ENCODE measurements at places on chromosomes 7 and 10.
A peak's percentile ranks its signal among the peaks of the same experiment; 100 is the strongest.

DNA sequence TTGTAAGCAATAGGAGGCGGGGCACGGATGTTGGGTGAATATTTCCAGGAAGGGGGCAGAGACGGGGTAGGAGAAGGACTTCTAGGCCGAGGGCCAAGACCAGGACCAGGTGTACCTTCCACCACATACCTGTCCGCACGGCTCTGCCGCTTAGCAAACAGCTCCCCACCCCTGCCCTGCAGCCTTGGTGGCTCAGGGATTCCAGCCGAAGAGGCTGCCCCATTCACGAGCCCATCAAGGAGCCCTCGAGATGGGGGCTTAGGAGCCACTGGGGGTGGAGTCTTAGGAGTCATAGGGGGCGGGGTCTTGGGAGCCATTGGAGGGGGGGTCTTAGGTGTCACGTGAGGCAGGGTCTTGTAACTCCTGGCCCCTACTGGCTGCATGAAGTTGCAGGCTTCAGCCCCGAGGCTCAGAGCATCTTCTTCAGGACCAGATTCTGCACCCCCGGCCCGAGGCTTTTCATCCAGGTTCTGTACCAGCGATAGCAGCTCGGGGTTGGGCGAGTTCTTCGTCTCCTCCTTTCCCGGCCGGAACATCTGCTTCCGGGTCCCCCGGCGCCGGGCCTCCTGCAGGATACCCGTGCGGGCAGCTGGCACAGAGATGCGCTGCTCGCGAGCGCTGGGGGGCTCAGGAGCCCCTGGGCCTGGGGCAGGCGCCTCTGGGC, 6.1 kb upstream of the MYOZ1 start:
- no peaks in the 10 kb centered on the region for H3K27me3 ChIP-seq
- peaks cover 10% of the 10 kb centered on the region for H3K4me1 ChIP-seq
- H3K27ac ChIP-seq = peak overlapping the region; percentile 55

GRCh38 chr7:94401428-94401814, 6.7 kb downstream of the COL1A2 start:
- peak overlapping the region; percentile 32 for H3K27ac ChIP-seq
- no peaks in the 10 kb centered on the region for H3K36me3 ChIP-seq
- H3K27me3 ChIP-seq = no peaks in the 10 kb centered on the region

DNA sequence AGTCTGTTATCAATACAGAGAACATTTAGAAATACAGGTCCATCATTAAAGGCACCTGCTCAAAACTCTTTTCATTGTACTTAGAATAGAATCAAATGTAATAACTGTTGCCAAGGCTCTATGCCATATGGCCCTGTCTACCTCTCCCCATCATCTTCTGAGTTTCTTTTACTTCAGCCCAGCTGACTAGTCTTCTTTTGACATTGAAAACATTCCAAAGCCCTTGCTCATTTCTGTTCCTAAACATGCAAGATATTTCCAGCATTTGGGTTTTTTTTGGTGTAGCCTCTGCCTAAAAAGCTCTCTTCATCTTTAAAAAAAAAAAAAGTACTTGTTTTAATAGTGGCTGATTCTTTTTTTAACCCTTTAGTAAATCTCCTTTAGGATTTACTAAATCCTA, 165.5 kb upstream of the SMIM30 start:
- H3K27ac ChIP-seq = no peak overlapping the region
- no peaks in the 10 kb centered on the region for H3K36me3 ChIP-seq
- H3K27me3 ChIP-seq = no peaks in the 10 kb centered on the region
- no peak overlapping the region for H3K4me3 ChIP-seq
- DNase-seq = no peak

- H3K4me1 ChIP-seq = no peaks in the 10 kb centered on the region
- no peak overlapping the region for H3K4me3 ChIP-seq
- no peaks in the 10 kb centered on the region for H3K36me3 ChIP-seq
- no peaks in the 10 kb centered on the region for H3K27me3 ChIP-seq
- no peak for DNase-seq
Observed at GRCh38 chr10:132239126-132240031, 52.6 kb downstream of the DPYSL4 start.

- H3K36me3 ChIP-seq = no peaks in the 10 kb centered on the region
- no peak overlapping the region for H3K27ac ChIP-seq
- H3K4me3 ChIP-seq = no peak overlapping the region
Observed at GRCh38 chr10:71128311-71128980, 83.9 kb upstream of the UNC5B start.

DNA sequence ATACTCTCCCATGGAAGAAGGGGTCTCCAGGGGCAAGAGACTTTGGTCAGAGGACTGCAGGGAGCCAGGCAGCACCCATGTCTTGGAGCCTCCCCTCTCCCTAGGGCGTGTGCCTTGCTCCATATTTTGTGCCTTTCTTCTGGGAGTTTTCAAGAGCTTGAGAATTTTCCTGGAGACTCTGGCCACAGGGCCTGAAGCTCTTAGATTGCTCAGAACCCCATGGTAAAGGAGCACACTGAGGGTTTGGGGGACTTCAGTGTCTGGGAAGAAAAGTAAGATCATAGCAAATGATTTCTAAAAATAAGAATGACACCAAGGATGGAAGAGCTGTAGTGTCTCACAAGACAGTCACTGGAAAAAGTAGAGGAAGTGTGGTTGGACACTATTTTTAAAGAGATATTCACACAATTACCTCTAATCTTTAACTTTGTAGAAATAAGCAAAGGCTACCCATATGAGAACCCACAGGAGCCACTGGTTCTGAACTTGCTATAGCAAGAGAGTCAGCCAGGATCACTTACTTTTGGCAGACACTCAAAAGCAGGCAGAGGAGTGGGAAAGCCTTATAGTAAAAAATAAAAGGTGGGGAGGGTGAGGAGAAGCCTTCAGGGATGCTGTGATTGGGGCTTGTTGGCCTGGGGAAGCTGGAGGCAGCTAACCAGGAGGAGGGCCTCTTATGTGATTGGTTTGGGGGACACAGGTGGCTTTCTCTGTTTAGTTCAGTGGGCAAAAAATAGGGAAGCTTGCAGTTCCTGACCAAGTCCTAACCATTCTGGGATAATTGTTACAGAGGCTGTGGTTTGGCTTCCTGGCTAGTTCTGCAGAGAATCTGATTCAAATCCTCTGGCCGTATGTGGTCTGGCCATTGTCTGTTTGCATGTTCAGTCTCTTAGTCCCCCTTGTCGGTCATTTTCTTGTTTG, 5.1 kb upstream of the CSGALNACT2 start:
- no peak overlapping the region for H3K27ac ChIP-seq
- no peak overlapping the region for H3K4me3 ChIP-seq
- H3K27me3 ChIP-seq = no peaks in the 10 kb centered on the region
- DNase-seq = no peak

DNA sequence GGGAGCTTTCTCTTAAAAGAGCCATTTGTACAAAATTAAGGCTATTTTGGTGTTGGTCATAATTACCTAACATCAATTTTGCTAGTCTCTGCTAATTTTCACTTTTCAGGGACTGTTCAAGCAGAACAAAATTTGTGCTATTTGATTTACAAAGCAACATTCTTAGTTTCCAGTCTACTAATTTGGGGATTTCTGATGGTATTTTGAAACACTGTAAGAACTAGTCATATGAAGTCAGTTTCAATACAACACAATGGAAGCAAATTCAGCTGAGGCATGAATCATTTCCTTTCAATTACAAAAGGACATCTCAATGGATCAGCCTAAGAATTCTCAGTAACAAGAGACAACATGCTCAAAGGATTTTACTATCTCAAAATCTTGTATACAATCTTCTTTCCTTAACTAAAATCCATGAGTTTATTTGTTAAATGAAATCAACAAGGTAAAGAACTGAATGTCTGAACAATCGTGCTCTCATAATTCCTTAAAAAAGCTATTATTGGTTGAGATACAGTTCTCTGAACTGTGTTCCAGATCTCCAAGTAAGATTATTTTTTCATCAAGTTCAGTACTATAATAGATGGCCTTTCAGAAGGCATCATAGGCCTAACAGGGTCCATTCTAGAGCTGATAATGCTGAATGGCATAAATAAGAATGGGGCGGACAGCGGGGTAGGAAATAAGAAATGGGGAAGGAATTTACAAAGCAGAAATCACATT, 144.6 kb downstream of the NRCAM start:
- no peaks in the 10 kb centered on the region for H3K4me1 ChIP-seq
- no peak for DNase-seq
- no peak overlapping the region for H3K4me3 ChIP-seq
- no peaks in the 10 kb centered on the region for H3K36me3 ChIP-seq
- no peaks in the 10 kb centered on the region for H3K27me3 ChIP-seq
- H3K27ac ChIP-seq = no peak overlapping the region

GRCh38 chr7:9407816-9408215, 974.4 kb downstream of the NXPH1 start:
- no peak for DNase-seq
- no peak overlapping the region for H3K27ac ChIP-seq
- no peaks in the 10 kb centered on the region for H3K27me3 ChIP-seq
- H3K4me1 ChIP-seq = no peaks in the 10 kb centered on the region
- no peak overlapping the region for H3K4me3 ChIP-seq

- DNase-seq = peak; percentile 9
- H3K36me3 ChIP-seq = no peaks in the 10 kb centered on the region
- no peak overlapping the region for H3K4me3 ChIP-seq
- H3K27ac ChIP-seq = no peak overlapping the region
Observed at GRCh38 chr7:14197280-14197679, 207.8 kb upstream of the ETV1 start.

DNA sequence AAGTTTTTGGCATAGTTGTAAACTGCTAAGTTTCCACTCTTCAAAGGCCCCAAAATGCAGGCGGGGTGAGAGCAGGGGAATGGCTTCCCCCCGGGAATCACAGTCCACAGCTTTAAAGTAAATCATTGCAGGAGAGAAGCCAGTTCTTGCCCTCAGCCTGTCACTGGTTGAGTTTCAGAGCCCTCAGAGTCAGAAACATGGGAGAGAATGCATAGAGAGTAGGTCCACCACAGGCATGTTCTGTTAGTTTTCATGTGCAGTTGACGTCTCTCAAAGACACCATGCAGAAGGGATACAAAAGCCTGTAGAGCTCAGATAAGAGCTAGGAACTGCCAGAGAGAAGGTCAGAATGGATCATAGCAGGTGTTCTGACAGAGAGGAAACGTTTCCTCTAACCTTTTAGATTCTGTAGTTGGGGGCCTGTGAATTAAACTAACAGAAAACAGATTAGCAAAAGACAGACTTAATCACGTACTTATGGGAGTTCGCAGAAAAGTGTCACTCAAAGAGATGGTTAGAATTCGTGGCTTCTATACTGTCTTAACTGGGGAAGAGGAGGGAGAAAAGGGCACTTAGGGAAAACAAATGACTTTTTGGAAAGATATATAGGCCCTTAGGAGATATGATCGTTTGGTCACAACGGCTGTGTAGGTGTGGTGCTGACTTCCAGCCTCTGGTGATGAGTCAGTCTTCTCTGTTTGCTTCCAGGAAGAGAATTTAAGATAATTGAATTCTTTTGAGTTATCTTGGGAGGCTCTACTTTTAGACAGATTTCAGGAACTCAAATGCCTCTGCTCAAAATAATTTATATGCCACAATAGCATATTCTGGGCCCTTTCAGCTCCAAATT, 48.0 kb upstream of the MSRB2 start:
- no peaks in the 10 kb centered on the region for H3K36me3 ChIP-seq
- no peaks in the 10 kb centered on the region for H3K27me3 ChIP-seq
- no peaks in the 10 kb centered on the region for H3K4me1 ChIP-seq
- H3K27ac ChIP-seq = no peak overlapping the region

DNA sequence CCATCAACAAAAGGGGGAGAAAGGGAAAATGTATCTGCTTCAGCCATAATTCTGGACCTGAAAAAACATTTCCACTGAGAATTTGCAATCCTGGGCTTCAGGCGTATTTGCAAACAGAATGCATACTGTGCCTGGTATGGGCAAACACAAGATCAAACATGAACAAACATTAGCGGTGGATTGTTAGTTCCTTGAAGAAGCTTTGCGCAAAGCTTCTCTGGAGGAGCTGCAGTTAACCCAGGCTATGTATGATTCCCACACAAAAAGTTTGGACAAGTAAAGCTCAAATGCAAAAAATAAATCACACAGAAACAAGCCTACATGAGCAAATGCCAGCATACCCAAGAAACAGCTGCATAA, 20.4 kb upstream of the HILPDA start:
- DNase-seq = no peak
- no peak overlapping the region for H3K4me3 ChIP-seq
- H3K27me3 ChIP-seq = no peaks in the 10 kb centered on the region
- H3K36me3 ChIP-seq = no peaks in the 10 kb centered on the region
- H3K27ac ChIP-seq = peak overlapping the region; percentile 49

- no peaks in the 10 kb centered on the region for H3K36me3 ChIP-seq
- H3K4me3 ChIP-seq = no peak overlapping the region
- no peak overlapping the region for H3K27ac ChIP-seq
- no peak for DNase-seq
- no peaks in the 10 kb centered on the region for H3K27me3 ChIP-seq
- H3K4me1 ChIP-seq = peaks cover 5% of the 10 kb centered on the region
Observed at GRCh38 chr10:52814506-52814905, 41.9 kb upstream of the MBL2 start.

DNA sequence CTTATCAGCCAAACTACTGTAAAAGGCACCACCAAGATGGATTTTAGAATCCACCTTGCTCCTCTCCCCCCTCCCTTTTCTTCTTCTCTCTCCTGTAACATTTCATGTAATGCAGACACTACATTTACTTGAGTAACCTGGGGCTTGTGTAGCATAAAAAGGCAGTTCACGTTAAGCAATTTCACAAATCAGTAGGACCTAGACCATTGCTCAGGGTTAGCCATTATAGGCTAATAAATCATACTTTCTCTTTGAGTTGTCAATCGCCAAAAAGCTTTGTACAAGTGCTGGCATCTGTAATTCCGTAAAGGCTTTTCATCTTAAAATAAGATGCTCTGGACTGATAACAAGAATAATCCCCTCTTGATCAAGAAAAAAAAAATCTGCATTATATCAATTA, 224.7 kb downstream of the GLI3 start:
- H3K27me3 ChIP-seq = no peaks in the 10 kb centered on the region
- no peaks in the 10 kb centered on the region for H3K36me3 ChIP-seq
- peaks cover under 1% of the 10 kb centered on the region for H3K4me1 ChIP-seq
- DNase-seq = no peak
- H3K4me3 ChIP-seq = no peak overlapping the region

DNA sequence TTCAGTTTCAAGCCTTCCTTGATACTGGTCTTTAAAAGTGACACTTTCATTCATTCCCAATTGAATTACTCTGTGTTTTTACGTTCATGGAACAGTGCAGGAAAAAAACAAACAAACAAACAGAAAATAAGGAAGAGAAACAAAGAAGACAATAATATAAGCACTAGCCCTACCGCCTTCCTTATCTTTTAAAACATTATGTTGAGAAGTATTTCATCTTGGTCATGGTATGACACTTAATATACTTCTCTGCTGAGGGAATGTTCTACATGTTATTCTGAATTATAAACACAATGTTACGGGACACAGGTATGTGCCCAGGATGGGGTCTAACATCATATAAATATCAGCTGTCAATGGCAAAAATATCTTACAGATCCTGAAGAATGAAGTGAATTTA, 176.7 kb downstream of the SFMBT2 start:
- H3K4me1 ChIP-seq = peaks cover 8% of the 10 kb centered on the region
- H3K4me3 ChIP-seq = no peak overlapping the region
- H3K27ac ChIP-seq = no peak overlapping the region
- no peaks in the 10 kb centered on the region for H3K27me3 ChIP-seq
- no peaks in the 10 kb centered on the region for H3K36me3 ChIP-seq

GRCh38 chr10:132447446-132448247, 50.6 kb downstream of the PWWP2B start:
- peaks cover 27% of the 10 kb centered on the region for H3K4me1 ChIP-seq
- no peak overlapping the region for H3K4me3 ChIP-seq
- DNase-seq = peak; percentile 80
- no peaks in the 10 kb centered on the region for H3K36me3 ChIP-seq

GRCh38 chr7:32506266-32507054, 11.2 kb downstream of the AVL9 start:
- H3K4me3 ChIP-seq = no peak overlapping the region
- no peaks in the 10 kb centered on the region for H3K36me3 ChIP-seq
- H3K27ac ChIP-seq = no peak overlapping the region
- no peaks in the 10 kb centered on the region for H3K27me3 ChIP-seq
- no peak for DNase-seq

GRCh38 chr7:2980401-2981102, 63.1 kb downstream of the CARD11 start:
- no peak overlapping the region for H3K27ac ChIP-seq
- no peaks in the 10 kb centered on the region for H3K27me3 ChIP-seq
- H3K4me1 ChIP-seq = no peaks in the 10 kb centered on the region
